ENCODE measurements at places on chromosomes 11 and 22. TPM values are rescaled to one million over a fixed set of nuclear protein-coding genes. Genes with fewer than 3 reads are reported as not detected.

DNA sequence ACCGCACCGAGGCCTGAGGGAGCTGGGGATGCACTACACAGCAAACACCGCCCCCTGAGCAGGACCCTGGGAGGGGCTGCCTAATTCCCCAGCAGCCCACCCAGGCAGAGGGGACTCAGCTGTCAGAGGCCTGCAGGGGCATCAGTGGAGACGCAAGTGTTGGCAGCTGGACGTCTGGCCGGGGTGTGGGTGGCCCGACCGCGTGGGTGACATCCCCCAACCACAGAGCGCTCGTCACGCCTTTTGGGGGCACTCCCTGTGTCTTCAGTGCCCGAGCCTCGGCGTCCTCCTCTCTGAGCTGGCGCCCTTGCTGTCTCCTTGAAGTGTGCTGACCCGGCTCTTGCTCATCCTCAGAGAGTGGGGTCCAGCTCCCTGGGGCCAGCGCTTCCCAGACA, 150.2 kb downstream of the BRD1 start:
- no peak for DNase-seq

DNA sequence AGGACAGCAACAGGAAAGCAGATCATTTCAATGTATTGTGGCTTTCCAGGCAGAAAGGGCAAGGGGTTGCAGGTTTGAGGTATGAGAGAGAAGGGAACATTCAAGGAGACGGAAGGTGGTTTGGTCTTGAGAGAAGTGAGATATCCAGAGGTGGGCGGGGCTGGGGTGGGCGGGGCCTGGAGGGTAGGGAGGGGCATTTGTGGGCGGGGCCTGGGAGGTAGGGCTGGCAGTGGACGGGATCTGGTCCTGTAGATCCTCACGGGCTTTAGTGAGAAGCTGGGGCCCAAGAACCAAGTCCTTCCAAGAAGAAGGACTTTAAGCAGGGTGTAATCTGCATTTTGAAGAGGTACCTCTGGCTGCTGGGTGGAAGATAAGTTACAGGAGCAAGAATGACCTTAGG, 199.2 kb downstream of the MN1 start:
- DNase-seq: no peak

DNA sequence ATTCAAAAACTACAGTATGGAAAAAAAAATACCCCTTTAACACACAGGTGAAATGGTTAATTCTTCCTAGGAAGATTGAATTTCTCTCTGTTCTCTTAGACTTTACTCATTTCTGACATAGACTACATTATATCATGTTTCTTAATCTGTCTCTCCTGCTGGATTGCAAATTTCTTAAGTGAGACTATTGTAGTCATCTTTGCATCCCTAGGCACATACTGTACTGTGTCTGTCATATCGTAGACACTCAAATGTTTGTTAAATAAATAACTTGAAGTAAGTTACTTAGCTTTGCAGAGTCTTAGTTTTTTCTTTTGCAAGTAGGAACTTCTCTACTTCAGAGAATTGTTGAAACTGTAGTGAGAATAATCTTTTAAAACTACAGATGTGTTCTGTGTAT, 58.7 kb downstream of the FAM83F start:
- DNase-seq: no peak

ACRV1 gene
- total RNA-seq: 0.26 TPM

PNPLA3 gene
- 3.6 TPM for total RNA-seq

UPB1 gene
- total RNA-seq: under 0.01 TPM
